ENCODE measurements at places on chromosomes 3 and 15. TPM values are rescaled to one million over a fixed set of nuclear protein-coding genes. Genes with fewer than 3 reads are reported as not detected.

DNA sequence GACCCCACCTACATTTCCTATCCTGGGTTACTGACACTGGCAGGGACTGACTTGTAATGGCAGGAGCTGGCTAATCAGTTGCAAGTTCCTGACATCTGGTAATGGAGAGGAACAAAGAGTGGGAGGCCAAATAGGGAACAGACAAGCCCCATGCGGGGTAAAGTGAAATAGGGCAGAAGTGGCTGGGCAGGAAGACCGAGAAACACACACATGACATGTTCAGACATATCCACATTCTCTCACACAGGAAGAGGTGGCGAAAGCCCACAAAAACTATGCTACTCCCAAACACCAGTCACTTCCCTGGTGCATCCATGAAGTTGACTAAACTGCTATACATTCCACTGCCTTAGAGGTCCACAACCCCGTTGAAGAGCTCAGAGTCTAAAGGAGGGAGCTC, 394.1 kb upstream of the TBL1XR1 start:
- no peaks in the 10 kb centered on the region for H3K36me3 ChIP-seq
- H3K27me3 ChIP-seq: no peaks in the 10 kb centered on the region
- DNase-seq: no peak
- no peak overlapping the region for H3K27ac ChIP-seq
- H3K4me3 ChIP-seq: no peak overlapping the region

The NPAP1 gene
- not detected for total RNA-seq

- no peak within 1 kb of the TSS for H3K4me3 ChIP-seq
- H3K36me3 ChIP-seq: no peaks in the 10 kb centered on the region
- H3K27ac ChIP-seq: no peak within 1 kb of the TSS
Measured at GRCh38 chr15:79282371-79283251, at the start of gene ANKRD34C. TSS of gene ANKRD34C (plus strand) at chr15:79282722. CDS start at chr15:79293285, 10,563 bp downstream.

DNA sequence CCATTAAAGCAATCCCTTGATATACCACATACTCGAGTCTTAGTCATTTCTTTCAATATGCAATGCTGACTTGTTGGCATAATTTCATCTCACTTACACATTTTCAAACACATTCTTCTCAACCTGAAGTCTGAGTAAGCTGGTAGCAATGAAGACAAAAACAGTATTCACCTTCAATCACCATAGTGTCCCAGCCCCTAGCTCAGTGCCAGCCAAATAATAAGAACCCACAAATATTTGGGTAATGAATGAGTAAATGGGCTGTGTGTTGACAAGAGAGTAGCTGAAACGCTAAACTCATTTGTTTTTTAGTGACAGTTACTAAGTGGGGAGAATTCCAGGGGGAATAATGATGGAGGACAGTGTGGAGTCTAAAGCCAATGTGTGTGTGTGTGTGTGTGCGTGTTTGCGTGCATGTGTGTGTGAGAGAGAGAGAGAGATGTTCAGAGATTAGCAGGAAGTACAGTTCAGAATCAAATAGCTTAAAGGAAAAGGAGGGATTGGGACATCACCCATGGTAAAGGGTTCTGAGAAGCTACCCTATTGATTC, 165.7 kb downstream of the GAP43 start:
- no peaks in the 10 kb centered on the region for H3K27me3 ChIP-seq
- H3K27ac ChIP-seq: peak overlapping the region; percentile 95
- H3K4me3 ChIP-seq: no peak overlapping the region
- H3K36me3 ChIP-seq: no peaks in the 10 kb centered on the region
- peak; percentile 100 for DNase-seq
- H3K4me1 ChIP-seq: peaks cover 56% of the 10 kb centered on the region

The GOLGA8M gene
- 1.5 TPM for total RNA-seq

GRCh38 chr3:153063337-153063736, 98.7 kb upstream of the RAP2B start:
- no peaks in the 10 kb centered on the region for H3K36me3 ChIP-seq
- no peak overlapping the region for H3K27ac ChIP-seq
- no peaks in the 10 kb centered on the region for H3K27me3 ChIP-seq
- no peak overlapping the region for H3K4me3 ChIP-seq
- DNase-seq: no peak

Data from astrocyte (in vitro differentiated cells and primary cell).